Cortex of kidney (tissue), 1 donor: ENCODE measurements at places on chromosomes 4 and X.

DNA sequence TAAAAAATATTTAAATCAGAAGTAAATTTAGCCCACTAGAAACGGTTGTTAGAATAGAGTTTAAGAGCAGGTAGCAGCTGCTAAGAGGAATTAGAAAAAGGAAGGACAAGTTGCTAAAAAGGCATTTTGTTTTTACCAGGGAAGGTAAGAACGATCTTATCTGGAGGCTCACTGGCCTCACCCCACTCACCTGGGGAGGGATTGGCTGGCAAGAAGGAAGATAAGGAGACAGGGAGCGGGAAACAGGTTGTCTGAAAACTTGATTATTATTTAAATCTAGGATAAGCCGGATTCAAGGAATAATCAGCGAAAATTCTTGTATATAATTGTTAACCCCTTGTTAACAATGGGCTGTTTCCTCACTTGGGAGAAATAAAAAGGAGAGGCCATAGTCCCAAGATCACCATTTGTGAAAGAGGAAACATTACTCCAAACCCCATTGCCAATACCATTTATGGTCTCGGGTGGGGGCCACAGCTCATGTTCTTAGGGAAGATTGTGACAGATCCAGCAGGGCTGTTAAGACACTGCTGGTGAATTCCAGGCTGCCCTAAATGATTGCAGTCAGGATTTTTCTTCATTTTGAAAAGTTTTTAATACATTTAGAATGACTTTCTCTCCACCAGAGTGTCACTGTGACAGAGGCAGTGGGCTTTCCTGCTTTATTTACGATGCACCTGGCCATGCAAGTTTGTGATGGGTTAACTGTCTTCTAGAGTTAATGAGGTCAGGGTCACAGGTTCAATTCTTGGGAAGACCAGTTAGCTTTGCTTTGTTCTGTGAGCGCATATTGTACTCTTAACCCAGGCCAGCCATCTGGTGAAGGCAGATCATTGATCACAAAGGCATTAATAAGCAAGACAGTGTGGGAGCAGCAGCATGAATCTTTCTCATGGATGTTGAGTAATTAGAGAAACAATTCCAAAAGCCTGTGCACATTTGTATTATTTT, 106.6 kb downstream of the CEP135 start:
- DNase-seq, result no peak

- DNase-seq, result no peak
Measured at GRCh38 chr4:335515-335914, 2.1 kb upstream of the ZNF141 start.

GRCh38 chrX:145292218-145292617, 44.9 kb downstream of the SPANXN1 start:
- DNase-seq, result no peak

DNA sequence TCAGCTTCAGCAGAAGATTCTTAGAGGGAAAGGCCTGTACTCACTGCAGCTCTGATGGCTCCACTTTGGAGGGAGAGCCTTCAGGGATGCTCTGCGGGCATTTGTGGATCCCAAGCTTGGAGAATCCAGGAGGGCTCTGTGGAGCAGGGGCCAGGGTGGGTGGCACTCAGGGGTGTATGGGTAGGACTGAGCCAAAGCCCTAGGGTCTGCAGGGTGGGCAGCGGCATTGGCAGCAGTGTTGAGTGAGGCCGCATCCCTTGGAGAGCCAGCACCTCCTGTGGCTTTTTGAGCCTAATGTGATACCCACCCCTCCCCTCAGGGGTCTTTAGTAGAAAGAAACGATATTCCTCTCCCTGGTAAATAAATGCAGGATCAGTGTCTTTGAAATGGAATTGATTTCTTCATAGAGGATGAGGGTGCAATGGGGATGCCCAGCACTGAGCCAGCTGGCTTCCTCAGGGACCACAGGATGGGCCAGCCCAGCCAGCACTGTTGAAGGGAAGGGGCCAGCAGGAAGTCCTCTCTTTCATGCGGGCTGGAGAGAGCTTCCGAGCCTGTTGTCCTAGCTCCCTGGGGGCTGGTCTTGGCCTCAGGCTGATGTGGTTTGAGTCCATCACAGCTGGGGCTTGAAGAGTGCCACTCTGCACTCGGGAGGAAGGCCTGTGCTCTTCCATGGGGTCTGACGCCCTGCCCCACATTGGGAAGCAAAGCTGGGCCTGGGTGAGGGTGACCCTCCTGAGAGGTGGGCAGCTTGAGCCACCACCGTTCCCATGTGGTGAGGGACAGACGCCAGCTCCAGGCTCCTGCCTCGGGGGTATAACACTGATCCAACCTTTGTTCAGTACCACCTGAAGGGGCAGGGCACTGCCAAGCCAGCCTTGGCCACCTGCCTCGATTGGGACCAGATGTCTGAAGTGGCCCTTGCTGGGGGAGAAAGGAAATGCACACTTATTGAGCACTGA, 49.5 kb downstream of the PSAPL1 start:
- no peak for DNase-seq

DNA sequence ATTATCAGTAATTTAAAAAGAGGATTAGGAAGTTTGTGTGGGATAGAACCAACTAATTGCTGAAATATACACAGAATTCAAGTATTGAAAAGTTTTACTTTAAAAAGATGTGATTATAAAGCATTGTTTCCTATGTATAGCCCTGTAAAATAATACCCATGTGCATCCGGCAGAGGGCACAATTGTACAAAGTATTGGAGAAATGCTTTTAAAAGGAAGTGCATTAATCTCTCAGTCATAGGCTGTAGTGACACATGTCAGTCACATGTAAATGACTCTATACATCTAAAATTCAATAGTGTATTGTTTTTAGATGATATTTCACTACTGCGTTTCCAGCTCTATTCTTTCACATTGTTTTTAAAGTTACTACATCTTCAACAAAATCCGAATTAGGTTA, 9.7 kb upstream of the GEMIN8 start:
- DNase-seq, result no peak
